Activated CD8-positive, alpha-beta T cell treated with anti-CD3 and anti-CD28 coated beads, Interleukin-2, amount 10 ng/mL, durations not matched to agents 7 days and 5 days (primary cell): ENCODE measurements at places on chromosomes 2 and 18. TPM values are rescaled to one million over a fixed set of nuclear protein-coding genes. Genes with fewer than 3 reads are reported as not detected.

Gene POMC
- 2.1 TPM for total RNA-seq

Gene GREB1L
- not detected for total RNA-seq

Gene OBSL1
- total RNA-seq = 0.45 TPM

DNA sequence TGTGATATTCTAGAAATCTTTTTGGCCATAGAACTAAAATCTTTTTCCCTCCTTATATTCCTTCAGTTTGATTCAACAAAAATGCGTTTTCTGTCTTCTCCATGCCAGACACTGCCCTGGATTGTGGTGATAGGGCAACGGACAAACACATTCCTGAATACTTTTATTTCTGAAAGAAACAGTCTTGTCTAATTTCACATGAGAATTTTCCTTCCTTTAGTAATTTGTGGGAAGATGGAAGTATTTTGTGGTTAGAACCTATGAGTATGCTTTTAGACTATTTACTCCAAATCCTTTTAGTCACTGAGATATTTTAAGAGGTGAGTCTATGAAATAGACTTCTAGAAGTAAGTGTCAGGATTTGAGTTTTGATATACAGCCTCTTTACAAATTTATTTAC lies 49.6 kb downstream of the COL5A2 start:
- no peak for DNase-seq

Gene UGT1A4
- not detected for total RNA-seq

DNA sequence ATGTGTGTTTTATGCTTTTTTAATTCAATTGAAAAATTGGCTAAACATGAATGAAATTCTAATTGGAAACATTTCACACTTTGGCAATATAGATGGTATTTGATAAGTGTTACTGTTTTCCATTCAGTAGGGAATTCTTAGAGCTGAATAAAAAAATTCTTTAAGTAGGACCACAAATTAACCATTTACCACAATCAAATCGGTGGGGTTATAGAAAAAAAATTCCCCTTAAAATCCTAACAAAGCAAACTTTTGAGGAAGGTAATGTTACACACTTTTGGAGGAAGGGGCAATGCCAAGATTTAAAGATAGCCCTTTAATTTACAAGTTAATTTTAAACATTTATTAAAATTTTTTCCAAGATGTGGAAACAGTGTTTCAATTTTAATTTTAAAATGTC lies 279.0 kb upstream of the FIGN start:
- no peak for DNase-seq

Gene TLX2
- total RNA-seq = 0.44 TPM

DNA sequence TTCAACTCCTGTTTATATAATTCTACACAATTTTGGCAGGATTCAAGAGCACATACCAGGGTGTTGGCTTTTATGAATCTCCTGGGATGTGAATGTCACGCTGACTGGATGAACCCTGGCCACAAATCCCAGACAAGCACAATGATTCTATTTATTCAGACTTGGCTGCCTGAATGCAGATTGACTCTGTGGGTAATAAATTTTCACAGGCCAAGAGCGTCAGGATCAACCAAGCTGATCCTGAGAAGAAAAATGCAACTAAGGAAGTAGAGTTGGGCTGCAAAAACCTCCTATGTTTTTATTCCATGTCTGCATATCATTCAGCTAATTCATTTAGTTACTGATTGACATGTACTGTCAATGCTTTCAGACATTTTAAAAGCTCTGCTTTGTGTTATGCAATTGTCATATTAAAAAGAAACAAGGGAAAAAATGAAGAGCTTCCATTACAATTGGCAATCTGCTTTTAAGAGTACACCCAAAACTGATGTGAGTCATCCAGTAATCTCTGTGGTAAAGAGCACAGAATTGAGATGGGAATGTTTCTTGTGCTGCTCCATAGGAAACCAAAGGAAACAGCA lies 173.0 kb upstream of the REV1 start:
- no peak for DNase-seq

Gene CSRNP3
- not detected for total RNA-seq

DNA sequence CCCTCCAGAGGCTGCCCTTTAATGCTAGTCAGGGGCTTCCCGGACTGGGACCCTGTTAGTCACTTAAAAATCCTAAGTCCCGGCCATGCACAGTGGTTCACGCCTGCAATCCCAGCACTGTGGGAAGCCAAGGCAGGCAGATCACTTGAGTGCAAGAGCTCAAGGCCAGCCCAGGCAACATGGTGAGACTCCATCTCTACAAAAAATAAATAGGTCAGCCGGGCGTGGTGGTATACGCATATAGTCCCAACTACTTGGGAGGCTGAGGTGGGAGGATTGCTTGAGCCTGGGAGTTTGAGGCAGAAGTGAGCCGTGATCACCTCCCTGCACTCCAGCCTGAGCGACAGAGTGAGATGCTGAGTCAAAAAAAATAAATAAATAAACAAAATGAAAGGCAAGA lies 17.2 kb upstream of the KCNG2 start:
- DNase-seq = no peak

Gene KCNIP3
- not detected for total RNA-seq

Gene ZNF396
- 0.60 TPM for total RNA-seq

Gene TFPI
- not detected for total RNA-seq

Gene PDE11A
- not detected for total RNA-seq

- DNase-seq = no peak
Measured at GRCh38 chr2:228559774-228560415, 378.4 kb upstream of the SPHKAP start.

Gene ADAM17
- 25.0 TPM for total RNA-seq

GRCh38 chr18:13455960-13456481 lies 237.5 kb downstream of the LDLRAD4 start:
- peak; percentile 69 for DNase-seq

DNA sequence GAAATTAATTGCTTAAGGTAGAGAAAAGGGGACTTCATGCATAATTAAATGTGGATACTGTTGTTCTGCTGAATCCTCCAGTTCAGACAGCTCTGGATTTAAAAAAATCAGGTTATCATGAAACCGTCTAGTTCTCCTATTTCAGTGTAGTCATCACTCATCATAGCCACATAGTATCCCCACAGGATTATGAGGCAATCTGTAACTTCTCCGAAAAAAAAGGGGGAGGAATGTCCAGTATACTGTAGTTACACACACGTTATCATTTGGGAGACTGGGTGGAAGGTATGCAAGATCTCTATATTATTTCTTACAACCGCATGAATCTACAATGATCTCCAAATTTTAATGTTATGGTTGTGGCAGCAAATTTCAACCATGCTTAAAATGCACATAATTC lies 114.0 kb downstream of the HIBCH start:
- no peak for DNase-seq

Gene L3MBTL4
- total RNA-seq = not detected

DNA sequence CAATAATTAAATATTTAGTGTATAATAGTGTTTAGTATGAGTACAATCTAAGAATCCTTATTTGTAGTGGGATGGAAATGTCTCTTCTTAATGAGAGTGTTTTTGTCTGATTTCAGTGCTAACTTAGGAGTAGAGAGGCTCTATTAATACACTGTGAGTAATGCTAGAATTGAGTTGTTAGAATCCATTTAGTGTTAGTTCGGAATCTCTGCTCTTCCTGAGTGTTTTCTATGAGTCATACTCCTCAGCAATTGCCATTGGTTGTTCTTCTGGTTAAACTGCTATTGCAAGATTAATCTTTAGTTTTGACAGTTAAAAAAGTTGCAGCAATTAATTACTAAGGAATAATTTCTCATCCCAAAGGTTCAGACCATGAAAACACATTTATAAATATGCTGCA lies 828.6 kb upstream of the POU3F3 start:
- no peak for DNase-seq

Gene STON1
- total RNA-seq = 1.6 TPM

Gene CCDC74A
- 9.4 TPM for total RNA-seq

- DNase-seq = no peak
Measured at GRCh38 chr18:48186131-48186766, 222.9 kb downstream of the ZBTB7C start.

GRCh38 chr2:72572501-72572900 lies 253.3 kb downstream of the EXOC6B start:
- no peak for DNase-seq

GRCh38 chr2:86704459-86704971 lies 15.6 kb upstream of the RMND5A start:
- DNase-seq = no peak

GRCh38 chr2:66982766-66983165 lies 414.4 kb upstream of the ETAA1 start:
- DNase-seq = no peak

- no peak for DNase-seq
Measured at GRCh38 chr2:168300460-168300859, 53.1 kb upstream of the STK39 start.

Gene UGT1A3
- total RNA-seq = not detected

DNA sequence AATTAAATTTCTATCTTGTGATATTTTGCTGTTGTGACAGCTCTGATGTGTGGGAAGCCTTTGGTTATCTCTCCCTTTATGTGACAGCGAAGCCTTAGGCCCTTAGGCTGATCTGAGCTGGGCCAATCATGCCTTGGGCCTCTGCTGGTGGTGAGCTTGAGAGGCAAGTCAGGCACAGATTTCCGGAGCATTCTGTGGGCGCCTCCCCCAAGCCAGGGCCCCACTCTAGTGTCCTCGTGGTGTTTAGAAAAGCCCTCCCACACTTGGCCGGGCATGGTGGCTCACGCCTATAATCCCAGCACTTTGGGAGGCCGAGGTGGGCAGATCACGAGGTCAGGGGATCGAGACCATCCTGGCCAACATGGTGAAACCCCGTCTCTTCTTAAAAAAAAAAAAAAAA lies 239.8 kb downstream of the SH3RF3 start:
- DNase-seq = no peak

GRCh38 chr2:100494712-100495111 lies 24.4 kb downstream of the NMS start:
- DNase-seq = no peak

DNA sequence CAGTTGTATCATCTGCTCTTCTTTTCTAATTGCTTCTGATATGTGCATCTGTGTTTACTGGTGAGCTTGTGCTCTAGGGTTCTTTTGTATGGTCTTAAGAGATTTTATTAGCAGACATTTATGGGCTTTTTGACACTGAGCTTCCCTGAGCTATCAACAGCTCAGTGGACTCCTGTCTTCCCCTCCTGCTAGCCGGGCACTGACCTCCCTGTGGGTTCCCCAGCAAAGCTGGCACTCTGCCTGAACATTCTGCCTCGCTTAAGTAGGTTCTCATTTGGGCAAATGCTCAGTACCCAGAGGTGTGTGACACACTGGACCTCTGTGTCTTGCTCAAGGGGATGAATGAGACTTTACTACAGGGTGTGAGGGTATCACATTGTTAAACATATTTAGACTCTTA lies 15.8 kb downstream of the TRAF3IP1 start:
- no peak for DNase-seq

Gene NT5DC4
- total RNA-seq = not detected

- no peak for DNase-seq
Measured at GRCh38 chr2:75031906-75032803, 73.7 kb downstream of the POLE4 start.

DNA sequence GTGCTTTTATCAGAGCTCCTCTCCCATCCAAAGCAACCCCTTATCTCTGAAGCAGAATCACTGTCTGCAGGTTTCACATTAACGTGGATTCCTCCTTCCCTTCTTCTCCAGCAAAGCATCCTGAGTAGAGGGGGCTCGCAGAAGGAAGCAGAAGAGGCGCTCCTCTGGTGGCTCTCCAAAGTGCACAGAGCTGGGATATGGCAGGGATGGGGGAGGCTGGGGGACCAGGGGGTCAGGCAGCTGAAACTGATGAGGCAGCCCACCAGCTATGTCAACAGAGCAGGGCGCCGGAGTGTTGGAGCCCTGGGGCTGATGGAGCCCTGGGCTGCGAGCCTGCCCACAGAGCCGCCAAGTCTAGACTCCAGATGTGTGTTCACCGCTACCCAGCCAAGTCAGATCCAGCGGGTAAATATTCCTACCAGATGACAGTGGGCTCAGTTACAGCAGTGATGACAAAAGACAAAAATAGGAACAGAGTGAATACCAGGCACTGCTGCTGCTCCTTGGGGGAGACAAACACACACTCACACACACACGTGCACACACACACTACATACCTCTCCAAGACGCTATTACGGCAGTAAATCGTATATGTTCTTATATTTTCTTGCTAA lies 678.3 kb upstream of the ID2 start:
- DNase-seq = peak; percentile 11

- DNase-seq = no peak
Measured at GRCh38 chr2:133652398-133652797, 84.1 kb upstream of the NCKAP5 start.

DNA sequence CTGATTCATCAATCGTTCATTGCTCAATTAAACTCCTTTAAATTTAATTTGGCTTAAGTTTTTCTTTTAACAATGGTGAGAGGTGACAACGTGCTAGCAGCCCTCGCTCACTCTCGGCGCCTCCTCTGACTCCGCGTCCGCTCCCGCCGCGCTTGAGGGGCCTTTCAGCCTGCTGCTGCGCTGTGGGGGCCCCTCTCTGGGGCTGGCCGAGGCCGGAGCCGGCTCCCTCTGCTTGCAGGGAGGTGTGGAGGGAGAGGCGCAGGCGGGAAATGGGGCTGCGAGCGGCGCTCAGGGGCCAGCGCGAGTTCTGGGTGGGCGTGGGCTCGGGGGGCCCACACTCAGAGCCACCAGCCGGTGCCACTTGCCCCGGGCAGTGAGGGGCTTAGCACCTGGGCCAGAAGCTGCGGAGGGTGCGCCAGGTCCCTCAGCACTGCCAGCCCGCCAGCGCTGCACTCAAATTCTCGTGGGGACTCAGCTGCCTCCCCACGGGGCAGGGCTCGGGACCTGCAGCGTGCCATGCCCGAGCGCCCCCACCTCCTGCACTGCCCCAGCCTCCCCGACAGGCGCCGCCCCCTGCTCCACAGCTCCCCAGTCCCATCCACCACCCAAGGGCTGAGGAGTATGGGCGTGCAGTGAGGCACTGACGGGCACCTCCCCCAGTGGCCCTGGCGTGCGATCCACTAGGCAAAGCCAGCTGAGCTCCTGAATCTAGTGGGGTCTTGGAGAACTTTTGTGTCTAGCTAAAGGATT lies 19.6 kb downstream of the ANKMY1 start:
- DNase-seq = peak; percentile 9

GRCh38 chr2:64750817-64751285 lies 97.1 kb upstream of the SERTAD2 start:
- DNase-seq = peak; percentile 99

Gene CPLX4
- not detected for total RNA-seq

DNA sequence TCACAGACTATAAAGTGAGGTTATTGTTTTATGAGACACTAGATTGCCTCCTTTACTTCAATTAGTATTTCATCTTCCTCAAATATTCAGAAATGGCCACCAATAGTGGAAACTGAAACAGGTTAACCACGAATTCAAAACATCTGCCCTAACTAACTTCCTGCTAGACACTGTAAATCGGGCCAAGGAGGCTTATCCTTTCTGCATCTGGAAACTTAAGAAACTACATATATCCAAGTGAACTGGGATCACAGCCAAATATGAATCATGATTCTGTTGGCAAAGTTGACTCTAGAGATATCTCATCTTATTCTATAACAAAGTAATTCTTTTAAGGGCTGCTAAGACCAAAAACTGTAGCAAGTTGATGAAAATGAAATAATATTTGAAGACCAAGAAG lies 136.6 kb upstream of the ZC3H15 start:
- no peak for DNase-seq
